ENCODE measurements at places on chromosomes 6 and 20. TPM values are rescaled to one million over a fixed set of nuclear protein-coding genes. Genes with fewer than 3 reads are reported as not detected.

GJA10 gene
- polyA plus RNA-seq: 0.17 TPM

TOX2 gene
- polyA plus RNA-seq: 2.5 TPM

TMEM217 gene
- 1.1 TPM for polyA plus RNA-seq

NOX3 gene
- not detected for polyA plus RNA-seq

CST3 gene
- polyA plus RNA-seq: 185 TPM

COQ3 gene
- polyA plus RNA-seq: 5.4 TPM

CCHCR1 gene
- polyA plus RNA-seq: 32.8 TPM

ZSCAN31 gene
- 1.2 TPM for polyA plus RNA-seq

OPRL1 gene
- 0.98 TPM for polyA plus RNA-seq

POPDC3 gene
- 6.5 TPM for polyA plus RNA-seq

EYA2 gene
- 2.0 TPM for polyA plus RNA-seq

HLA-DOA gene
- polyA plus RNA-seq: 120 TPM

SLC35D3 gene
- 0.27 TPM for polyA plus RNA-seq

DNA sequence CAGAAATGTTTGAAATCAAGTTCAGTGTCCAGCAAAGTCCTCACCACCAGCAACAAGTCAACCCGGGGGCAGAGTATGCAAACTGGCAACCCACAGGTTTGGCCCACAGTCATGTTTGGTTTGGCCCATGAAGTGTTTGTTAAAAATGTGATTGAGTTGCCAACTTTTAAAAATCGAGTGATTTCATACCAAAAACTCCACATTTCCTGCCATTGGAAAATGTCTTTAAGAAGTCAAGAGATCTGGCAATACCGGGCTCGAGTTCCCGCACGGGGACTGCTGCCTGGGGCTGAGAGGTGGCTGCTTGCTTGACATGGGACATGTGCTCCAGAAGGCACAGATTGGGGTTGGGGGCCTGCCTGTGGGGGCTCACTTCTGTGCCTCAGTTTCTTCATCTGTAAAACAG is 36.1 kb downstream of the PREX1 start:
- DNase-seq: no peak

GRCh38 chr6:32081168-32081990 is 27.8 kb downstream of the TNXB start:
- DNase-seq: no peak

DNA sequence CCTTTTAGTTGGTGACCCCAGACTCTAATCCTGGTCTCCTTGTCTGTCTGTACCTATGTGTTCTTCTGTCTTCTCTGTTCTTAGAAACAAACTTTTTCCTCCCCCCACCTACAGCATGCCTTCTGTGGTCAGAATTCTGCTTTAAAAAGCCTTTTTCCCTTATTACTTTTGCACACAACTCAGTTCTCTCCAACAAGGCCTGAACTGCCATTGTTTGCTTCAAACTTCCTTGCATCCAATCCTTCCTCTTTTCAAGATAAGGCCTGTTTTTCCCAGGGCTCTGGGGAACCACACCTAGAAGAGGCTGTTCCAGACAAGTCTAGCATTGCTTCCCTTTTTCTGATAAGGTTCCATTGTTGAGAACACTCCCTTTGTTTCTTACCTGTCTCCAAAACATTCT is 22.2 kb upstream of the NCOA3 start:
- DNase-seq: no peak

DNA sequence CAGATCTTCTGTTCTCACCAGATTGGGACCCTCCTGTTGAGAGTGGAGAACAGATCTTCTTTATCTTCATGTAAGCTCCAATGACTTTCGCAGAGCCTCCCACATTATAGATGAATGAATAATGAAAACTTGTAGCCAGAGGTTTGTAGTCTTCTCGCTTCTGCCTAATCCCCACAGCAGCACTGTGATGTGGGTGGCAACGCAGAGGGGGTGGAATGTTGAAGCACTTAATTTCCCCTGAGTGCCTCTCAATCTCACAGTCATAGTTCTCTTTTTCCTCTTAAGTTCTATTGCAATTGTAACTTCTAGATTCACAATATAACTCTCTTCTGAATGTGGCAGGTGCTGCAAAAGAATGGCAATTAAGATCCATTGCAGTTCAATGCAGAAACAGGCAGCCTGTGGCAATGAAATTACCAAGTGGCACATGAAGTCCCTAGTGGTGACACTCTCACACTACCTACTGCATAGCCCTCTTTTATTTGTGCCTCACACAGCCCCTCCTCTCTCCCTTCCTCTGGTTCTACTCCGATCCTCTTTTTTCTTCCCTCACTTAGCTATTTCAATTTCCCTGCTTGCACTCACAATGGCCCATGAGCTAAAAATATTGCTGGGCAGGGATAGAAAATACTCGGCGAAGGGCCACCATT is 281.9 kb downstream of the UBE3D start:
- DNase-seq: no peak

DNA sequence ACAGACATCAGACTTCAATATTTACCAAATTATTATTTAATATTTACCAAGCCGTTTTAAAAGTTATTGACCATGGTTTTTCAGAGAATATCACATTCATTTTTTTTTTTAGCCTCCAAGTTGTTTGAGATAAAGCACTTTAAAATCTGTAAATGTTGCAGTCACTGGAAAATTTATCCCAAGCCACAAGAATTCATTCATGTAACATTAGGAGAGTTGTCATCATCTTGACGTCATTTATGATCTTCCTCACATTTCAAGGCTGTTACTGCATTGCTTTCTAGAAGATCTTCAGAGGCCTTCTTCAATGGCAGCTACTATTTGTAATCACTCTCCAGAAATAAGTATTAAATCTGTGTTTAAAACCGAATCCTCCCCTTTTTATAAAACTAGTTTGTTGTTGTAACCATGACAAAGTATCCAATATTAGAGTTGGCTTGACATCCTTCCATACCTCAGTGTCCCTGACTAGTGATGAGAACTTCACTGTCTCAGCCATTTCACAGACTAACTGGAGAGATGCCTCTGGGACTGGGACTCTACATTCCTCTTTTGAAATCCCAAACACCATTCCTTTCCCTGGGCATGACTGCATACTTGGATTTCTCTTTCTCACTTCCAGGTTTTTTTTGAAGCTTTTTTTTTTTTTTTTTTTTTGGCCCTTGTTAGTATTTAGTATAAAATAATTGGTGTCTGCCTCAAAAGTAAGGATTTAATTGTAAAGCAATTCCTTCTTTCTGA is 100.1 kb downstream of the ZFAND3 start:
- no peak for DNase-seq

DNA sequence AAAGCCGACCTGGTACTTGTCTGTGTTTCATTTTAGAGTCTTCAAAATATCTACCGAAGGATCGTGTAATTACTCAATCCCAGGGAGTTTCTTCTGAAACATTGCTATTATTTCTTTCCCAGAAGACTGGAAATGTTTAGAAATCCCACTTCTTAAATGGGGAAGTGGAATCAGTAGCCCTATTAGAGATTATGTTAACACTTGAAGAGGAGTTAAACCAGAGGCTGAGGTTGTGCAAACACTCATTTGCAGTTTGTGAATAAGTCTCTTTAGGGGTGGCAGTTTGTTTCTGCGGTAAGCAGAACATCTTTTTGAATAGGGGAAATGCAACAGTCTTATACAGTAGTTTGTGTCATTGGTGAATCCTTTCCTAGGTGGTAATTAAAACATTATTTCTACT is 21.3 kb downstream of the DSP start:
- no peak for DNase-seq

GRCh38 chr20:51797357-51798025 is 4.8 kb downstream of the SALL4 start:
- no peak for DNase-seq

GRCh38 chr20:18981962-18982539 is 168.5 kb downstream of the SCP2D1 start:
- DNase-seq: no peak

DNA sequence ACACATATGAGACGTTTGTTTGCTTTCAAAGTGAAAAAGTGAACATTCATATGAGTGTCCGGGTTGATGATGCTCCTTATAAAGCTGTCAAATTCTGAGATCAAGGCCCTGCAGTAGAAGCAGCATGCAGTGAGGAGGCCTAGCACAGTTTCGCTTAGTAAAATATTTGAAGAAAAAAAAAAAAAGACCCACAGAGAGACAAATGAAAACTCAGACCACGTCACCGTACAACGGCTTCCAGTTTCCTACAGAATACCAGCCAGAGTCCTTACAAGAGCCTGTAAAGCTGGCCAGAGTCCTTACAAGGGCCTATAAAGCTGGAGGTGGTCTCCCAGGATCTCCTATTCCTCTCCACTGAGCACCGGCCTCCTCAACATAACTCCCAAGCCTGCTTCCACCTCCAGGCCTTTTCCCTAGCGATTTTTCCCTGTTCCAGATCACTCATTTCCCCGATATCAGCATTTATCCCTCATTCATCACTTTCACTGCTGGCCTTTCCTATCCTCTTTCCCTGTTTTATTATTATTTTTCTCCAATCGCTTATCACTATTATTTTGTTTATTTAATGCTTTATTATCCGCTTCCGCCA is 1.5 kb upstream of the HMGN4 start:
- no peak for DNase-seq

DNA sequence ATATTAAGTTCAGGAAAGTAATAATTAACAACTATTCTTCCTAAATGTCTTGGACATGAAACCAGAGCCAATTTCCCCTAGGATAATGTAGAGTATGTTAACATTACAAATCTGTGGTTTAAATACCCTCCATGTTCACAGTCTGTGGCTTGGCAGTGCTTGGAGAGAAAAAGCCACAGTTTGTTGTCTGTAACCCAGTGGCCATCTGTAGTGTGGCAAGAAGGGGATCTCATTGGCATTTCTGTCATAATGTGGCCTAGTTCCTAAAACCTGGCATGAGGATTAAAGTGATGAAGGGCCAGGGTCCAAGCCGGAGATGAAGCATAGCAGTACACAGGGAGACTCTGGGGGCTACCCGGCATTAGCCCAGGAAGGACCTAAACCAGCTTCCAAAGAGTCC is 31.2 kb downstream of the SYNE1 start:
- no peak for DNase-seq

GRCh38 chr6:55405474-55406235 is 78.4 kb downstream of the GFRAL start:
- no peak for DNase-seq

- DNase-seq: no peak
Observed at GRCh38 chr6:52489881-52490280, 69.7 kb downstream of the EFHC1 start.

- no peak for DNase-seq
Observed at GRCh38 chr20:50107086-50107660, 5.8 kb downstream of the UBE2V1 start.

DNA sequence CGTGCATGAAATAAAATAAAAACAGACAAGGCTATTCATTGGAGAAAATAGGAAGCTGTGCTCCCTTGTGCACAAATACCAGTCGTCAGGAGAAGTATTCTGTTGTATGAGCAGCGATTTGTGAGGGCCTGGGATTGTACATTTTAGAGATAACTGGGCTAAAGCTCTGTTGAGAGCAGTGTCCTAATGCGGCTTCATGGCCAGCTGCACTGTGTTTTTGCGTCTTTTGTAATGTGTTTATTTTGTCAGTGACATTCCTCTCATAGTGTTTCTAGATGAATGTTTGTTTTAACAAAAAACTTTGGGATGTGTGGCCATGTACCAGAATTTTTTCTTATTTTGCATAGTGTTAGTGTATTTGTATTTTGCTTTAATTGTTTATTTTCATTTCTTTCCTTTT is 14.8 kb downstream of the ERMARD start:
- DNase-seq: no peak

GRCh38 chr6:157101166-157101565 is 222.2 kb downstream of the TMEM242 start:
- DNase-seq: no peak

DNA sequence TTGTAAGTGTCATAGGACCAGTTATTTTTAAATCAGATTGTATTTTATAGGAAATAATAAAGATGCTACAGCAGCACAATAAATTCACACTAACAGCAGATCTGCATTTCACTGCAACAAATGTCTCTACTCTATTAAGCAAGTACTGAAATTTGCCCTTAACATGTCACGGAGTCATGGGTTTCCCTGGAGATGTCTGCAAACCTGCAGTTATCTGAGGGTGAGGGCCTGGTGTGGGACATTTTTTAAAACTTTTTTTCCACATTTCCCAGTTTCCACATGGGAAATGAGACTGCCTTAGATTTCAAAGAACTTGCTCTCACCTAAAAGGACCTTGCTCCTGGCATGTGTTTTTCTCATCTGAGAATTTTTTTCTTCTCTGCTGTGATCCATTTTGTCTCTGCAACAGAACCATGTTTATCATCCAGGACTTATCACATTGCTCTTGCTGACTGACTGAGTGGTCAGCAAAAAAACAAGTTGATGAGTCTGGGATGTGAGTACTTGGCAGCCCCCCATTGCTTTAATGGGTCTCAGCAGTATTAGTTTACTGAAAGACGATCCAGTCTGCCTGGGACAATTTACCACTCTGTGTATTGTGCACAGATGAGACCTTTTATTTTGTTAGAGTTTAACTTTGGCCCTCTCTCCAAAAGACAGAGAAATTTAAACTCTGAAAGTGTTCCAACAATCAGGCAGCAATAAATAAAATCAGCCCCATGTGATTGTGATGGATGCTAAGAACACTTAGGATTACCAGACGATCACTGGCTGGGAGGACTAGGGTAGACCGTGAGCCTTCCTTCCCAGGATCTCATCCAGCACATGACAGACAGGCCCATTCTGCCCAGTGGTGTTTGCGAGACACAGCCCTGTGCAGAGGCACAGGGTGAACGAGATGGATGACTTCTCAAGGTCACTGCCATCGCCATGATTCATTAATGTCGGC is 268.8 kb downstream of the BTBD9 start:
- no peak for DNase-seq

DNA sequence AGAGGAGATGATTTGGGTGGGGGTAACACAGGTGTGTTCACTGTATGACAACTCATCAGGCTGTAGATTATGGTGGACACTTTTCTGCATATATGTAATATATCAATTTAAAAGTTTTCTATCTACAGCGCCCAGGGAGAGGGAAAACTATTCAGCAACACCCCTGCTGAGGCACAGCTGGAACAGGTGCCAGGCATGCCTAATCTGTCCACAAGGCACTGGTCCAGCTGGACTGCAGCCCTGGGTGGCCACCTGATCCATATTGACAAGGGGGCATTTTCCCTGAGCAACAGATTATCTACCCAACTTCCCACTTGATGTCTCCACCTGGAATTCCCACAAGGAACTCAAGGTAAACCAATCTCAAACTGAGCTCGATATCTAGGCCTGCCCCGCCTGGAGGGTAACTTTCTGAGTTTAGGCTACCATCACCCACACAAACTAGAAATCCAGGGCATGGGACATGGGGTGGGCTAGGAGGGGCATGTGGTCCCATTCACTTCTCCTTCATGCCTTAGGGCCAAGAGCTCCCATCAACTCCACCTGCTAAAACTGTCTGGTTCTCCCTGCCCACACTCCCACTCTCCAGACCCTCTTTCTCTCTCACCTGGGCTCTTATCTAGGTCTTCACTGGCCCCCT is 4.6 kb downstream of the SLC22A16 start:
- no peak for DNase-seq

- DNase-seq: no peak
Observed at GRCh38 chr6:125149256-125150144, 4.1 kb upstream of the TPD52L1 start.
